ENCODE measurements at places on chromosomes 12 and 14. TPM values are rescaled to one million over a fixed set of nuclear protein-coding genes. Genes with fewer than 3 reads are reported as not detected.
A peak's percentile ranks its signal among the peaks of the same experiment; 100 is the strongest.

- no peak for DNase-seq
These were observed 20.9 kb downstream of the ACTR6 start for GRCh38 chr12:100221523-100221922.

- DNase-seq = peak; percentile 55
These were observed 32.8 kb downstream of the MIA2 start for GRCh38 chr14:39266525-39266870.

DNA sequence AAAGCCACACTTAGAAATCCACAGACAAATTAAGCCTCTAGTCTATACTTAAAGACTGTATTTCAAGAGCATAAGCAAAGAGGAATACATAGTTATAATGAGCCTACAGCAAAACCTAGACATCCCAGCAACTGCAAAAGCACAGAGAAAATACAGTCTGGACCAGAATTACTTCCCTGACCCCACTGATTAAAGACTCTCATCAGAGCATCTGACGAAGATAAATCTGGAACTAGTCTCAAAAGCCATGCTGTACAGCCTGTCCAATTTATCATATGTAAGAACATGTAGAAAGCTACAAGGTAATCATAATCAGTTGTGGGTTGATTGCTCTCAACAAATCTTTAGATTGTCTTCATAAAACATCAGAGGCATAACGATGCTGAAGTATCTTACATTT, 285.1 kb upstream of the CAND1 start:
- DNase-seq = no peak

Gene NANOG
- not detected for total RNA-seq

Gene CDKL1
- total RNA-seq = 3.4 TPM

DNA sequence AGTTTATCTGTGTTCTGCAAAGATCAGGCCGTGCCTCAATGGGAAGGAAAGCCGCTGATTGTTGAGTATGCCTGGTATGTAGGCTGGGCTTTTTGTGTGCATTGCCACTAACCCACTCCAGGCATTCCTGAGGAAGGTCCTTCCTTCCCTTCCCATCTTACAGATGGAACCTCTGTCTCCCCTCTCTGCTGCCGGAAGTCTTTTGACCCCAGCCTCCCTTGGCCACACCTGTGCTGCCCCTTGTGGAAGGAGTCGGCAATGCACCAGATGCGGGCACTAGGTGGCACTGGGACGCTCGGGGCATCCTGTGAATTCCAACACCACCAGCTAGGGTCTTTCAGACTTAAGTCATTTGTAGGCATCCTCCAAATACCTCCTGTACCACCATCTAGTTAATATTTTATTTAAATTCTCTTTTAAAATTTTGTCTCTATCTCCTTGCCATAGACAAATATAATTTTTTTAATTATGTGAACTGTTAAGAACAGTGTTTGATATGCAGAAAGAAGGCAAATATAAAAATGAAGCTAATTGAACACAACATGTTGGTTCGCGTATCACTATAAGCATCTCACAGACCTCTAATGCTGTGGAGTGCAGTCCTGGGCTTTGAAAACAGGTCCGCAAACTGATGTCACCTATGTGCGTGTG, 99.6 kb downstream of the RIN3 start:
- peak; percentile 83 for DNase-seq

Gene TMCC3
- total RNA-seq = 0.36 TPM

DNA sequence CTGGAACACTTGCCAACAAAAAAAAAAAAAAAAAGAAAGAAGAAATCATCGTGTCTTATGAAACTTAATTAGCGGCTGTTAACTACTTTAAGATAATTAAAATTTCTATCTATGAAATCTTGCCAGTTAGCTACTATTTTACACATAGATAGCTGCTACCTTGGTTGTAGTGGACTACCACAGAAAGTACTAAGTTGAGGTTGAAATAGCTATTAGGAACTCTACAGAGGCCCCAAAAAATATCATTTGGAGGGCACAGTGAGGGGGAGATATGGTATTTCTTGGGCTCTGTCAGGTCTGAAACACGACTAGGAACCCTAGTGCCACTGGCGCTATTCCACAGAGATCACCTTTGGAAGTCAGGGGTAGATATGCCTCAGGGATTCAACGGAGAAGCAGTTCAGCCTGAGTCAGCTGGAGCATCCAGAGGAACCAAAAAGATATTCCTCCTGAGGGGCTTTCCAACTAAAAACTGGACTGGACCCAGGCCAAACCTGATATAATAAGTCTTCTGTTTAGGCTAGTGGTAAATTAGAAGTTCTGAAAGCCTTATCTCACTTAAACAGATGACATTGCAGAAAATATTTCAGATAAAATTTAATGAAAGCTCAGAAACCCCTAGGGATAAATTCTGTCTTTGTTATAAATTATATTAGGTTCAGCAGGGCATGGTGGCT, 126.1 kb downstream of the EPS8 start:
- DNase-seq = no peak

DNA sequence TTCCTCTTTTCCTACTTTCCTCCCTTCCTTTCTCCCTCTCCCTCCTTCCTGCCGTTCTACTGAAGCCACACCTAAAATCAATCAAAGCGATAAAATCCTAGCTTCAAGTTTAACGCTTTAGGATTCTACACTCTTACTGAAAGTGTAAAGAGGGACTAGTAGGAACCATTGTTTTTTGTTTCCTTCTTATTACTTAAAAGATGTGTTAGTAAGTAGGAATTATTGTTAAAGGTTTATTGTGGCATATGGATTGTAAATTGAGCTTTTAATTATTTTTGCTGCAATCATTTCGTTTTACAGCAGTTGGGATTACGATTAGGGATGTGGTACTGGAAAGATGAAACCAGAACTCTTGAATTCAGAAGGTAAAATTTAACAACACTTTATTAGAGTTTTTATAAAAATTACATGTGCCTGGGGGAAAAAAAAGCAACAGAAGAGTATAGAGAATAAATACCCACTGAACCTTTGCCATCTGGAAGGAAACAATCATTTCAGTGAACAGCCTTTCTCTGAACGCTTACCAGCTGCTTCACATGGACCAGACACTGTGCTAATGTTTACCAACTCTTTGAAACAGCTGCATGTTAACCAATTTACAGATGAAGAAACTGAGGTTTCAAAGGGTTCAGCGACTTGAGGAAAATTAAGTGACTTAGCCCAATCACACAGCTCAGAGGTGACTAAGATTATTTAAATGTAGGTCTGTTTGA, 1.0 kb downstream of the PPP1R36 start:
- DNase-seq = no peak

- no peak for DNase-seq
These were observed 50.8 kb upstream of the POC1B start for GRCh38 chr12:89576572-89577220.

DNA sequence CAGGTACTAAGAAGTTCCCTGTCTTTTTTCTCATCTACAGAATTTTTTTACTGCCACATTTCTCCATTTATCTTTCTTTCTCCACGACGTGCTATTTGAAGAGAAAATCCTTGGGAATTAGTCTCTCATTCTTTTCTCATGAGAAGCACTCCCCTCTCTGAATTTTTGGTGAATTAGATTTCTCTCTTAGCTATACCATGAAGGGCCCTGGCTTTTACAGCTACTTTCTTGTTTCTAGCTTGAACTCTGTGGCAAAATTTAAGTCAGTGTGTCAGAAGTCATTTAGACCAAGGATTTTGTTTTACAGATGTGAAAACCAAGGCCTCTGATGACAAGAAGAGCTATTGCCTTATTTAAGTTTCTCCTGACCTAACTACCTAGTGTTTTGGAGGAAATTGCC, 213.1 kb downstream of the AEBP2 start:
- no peak for DNase-seq

DNA sequence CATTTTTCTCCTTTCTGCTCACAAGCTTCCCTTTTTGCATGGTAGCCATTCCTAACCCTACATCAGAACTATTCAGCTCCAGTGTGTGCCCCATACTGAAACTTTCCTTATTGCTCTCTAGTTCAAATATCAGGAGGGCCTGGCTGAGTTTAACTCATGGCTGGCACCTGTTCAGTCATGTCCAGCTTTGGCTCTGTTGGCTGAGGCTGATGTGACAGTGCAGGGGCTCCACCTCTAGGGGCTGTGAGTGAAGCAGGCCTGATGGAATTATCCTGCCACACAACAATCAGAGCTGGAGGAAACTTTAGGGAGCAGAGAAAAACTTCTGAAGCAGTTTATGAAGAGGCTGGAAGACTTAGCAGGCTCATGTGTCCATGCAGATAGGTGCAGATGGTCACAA, 8.5 kb downstream of the COQ6 start:
- DNase-seq = no peak

- no peak for DNase-seq
These were observed 277.9 kb upstream of the FOXG1 start for GRCh38 chr14:28488684-28489083.

- no peak for DNase-seq
These were observed 7.1 kb upstream of the CPNE6 start for GRCh38 chr14:24064091-24064795.

DNA sequence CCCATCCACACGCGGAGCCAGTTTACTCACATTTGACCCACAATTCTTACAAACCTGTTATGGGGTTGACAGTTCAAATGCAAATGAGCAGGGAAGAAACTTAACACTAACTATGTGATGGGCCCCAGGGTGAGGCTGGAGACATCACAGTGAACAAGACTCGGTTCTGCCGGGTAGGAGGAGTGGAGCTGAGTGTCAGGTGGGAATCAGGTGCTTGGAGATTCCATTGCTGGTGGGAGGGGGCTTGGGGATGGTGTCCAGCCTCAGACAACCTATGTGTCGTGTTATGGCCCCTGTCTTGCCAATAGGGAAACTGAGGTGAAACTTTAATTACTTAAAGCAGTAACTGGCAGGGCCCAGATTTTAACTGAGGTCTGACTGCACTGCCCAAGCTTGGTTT, 41.9 kb downstream of the BEGAIN start:
- DNase-seq = no peak

- DNase-seq = no peak
These were observed 5.4 kb downstream of the IFFO1 start for GRCh38 chr12:6550294-6551062.

- no peak for DNase-seq
These were observed 319.8 kb downstream of the ALG10 start for GRCh38 chr12:34342048-34342447.

Gene IL22
- total RNA-seq = 6.4 TPM

Gene EEA1
- 17.5 TPM for total RNA-seq

Gene BCL11B
- total RNA-seq = 49.1 TPM

Gene PROX2
- 0.33 TPM for total RNA-seq

GRCh38 chr12:114938487-114939210, 254.7 kb upstream of the TBX3 start:
- DNase-seq = no peak

DNA sequence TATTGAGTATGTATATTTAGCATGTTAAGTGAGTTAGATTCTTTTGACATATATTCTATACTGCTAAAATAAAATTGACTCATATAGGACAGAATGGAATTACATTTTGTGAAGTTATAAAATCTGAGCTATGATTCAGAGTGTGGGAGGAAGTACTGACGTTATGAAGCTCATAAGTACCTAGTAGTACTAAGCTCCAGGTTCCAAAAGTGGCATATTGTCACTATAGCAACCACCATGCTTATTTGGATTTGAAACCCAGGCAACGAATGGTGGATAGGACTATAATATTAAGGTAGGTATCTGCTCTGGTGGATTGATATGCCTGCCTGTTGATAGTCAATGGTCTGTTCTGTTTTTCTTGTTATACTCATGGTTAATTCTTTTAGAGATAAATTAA, 2.2 kb upstream of the FBXO33 start:
- no peak for DNase-seq

GRCh38 chr12:49942921-49943624, 7.5 kb upstream of the AQP2 start:
- peak; percentile 46 for DNase-seq

Gene PAX9
- total RNA-seq = not detected

Gene PTPRQ
- not detected for total RNA-seq

- DNase-seq = no peak
These were observed 47.6 kb upstream of the FRMD6 start for GRCh38 chr14:51604073-51604472.

Gene NEMF
- 71.0 TPM for total RNA-seq
